Smooth muscle cell of bladder (primary cell): ENCODE measurements at places on chromosomes 12 and 14. TPM values are rescaled to one million over a fixed set of nuclear protein-coding genes. Genes with fewer than 3 reads are reported as not detected.

ENDOU gene
- not detected in 2 replicates for total RNA-seq

RHOJ gene
- 2.0 and 3.4 TPM in 2 replicates for total RNA-seq

ULK1 gene
- 7.1 and 10.4 TPM in 2 replicates for total RNA-seq

CLEC4C gene
- not detected in 2 replicates for total RNA-seq

TMEM229B gene
- total RNA-seq, result 0.57 and 1.0 TPM in 2 replicates
